ENCODE measurements at places on chromosomes 7 and 10.

GRCh38 chr7:82032901-82033300, 263.1 kb upstream of the HGF start:
- DNase-seq: no peak

DNA sequence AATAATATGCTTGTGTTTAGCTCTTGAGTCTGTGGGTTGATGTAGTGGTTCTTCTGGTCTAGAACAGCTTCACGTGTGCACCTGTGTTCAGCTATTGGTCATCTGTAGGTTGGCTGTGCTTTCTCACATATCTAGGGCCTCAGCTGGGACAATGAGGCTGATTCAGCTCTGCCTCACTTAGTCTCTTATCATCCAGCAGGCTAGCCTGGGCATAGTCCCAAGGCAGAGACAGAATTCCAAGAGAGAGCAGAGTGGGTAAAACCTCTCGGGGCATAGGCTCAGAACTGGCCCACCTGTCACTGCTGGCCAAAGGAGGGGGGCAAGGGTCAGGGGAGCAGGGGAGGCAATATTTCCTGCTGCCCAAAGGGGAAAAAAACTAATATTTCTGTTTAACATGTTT, 32.0 kb upstream of the MXI1 start:
- no peak for DNase-seq

DNA sequence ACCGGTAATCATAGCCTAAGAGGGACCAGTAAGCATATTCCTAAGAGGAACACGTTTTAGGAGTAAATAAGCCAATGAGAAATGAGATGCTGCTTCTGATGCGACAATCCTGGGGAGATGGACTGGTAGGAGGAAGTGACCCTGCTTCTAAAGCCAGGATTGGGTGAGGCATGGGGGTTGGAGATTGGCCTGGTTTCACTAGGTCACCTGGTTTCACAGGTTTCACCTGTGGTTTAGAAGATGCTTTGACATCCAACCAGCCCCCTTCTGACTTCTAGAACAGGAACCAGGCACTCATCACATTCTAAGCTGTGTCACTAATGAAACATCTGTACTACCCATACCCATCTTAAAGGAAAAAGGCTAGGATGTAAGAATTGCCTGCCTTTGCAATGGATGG, 53.0 kb upstream of the BAMBI start:
- DNase-seq: no peak

- no peak for DNase-seq
Observed at GRCh38 chr10:110327262-110327914, 22.7 kb upstream of the SMNDC1 start.

DNA sequence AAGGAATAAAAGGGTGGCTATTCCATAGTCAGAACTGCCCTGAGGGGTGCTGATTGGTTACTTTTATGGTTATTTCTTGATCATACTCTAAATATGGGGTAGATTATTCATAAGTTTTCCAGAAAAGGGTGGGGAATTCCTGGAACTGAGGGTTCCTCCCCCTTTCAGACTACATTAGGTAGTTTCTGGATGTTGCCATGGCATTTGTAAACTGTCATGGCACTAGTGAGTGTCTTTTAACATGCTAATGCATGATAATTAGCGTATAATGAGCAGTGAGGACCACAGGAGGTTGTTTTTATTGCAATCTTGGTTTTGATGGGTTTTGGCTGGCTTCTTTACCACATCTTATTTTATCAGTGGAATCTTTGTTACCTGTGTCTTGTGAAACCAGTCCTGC, 26.5 kb upstream of the POT1 start:
- DNase-seq: no peak

- no peak for DNase-seq
Observed at GRCh38 chr7:26675143-26675887, 189.1 kb downstream of the SKAP2 start.

GRCh38 chr10:46234431-46235060, 52.3 kb upstream of the ANTXRL start:
- DNase-seq: no peak

DNA sequence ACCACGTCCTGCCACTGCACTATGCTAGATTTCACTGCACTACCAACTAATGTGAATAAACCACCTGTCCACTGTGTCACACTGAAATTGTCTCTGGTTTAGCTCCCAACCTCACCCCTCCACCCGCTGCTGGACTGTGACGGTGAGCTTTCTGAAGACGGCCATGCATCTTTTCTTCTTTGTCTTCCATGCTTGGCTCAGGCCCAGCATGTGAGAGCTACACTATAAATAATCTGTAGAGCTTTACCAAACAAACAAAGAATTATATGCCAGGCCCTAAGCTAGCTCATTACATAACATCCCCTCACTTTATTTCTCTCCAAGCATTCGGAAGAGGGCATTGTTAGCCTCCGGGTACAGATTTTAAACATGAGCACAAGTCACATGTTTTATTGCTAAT, 633.2 kb downstream of the TNS3 start:
- DNase-seq: peak; percentile 78

DNA sequence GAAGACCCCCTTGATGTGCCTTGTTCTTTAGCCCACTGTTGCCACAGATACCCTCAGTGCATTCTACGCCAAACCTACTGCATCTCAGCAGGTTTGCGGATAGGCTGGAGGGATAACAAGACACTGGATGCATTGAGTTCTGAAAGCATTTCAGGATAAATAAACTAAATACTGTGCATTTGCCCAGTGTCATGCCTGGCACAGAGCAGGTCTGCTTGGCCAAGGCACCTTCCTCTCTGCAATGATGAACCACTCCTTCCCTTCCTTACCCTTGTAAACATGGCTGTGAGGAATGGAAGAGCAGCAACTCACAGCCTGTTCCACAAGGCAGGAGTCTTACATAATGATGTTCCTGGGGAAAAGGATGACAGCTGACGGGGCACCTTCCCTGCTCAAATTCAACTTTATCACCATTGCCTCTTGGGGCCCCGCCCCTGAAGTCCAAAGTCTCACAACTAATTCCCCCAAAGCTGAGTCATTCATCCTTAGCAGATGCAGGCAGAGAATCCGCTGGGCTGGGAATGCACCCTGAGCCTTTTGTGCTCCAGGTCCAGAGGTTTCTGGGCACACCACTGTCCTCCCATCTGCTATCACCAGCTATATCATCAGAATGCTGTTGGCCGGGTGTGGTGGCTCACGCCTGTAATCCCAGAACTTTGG, 11.6 kb downstream of the DDX56 start:
- no peak for DNase-seq

DNA sequence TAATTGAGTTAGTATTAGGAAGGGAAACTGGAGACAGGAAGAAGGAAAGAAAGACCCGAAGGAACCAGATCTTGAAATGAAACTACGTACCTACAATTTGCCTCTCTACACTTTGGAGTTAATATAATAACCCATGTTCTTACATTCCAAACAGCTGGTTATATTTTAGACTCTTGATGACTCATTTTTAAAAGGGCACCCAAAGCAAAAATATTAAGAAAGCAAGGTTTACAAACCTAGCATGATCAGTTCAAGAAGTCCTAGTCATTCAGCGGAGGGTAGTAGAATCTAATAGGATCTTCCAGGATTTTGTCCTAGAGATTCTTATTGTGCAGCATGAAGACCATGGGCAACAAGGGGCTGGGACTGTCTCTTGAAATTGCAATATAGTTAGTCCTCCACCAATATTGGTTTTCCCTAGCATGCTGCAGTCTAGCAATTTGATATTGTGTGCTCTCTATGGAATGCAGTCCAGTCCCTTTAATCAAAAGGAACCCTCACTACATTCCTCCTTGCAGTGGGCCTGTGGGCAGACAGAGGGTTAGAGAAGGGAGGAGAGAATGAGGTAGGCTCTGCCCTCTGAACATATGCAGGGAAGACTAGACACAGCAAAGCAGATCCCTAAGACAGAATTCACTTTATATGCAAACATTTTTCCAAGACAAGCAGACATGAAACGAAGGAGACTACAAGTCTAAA, 230.3 kb downstream of the INHBA start:
- no peak for DNase-seq

Data from foreskin melanocyte (primary cell).